ENCODE measurements at places on chromosomes 1 and 21. TPM values are rescaled to one million over a fixed set of nuclear protein-coding genes. Genes with fewer than 3 reads are reported as not detected.

Gene KCND3
- 1.2 TPM for polyA plus RNA-seq

Gene SELE
- 0.92 TPM for polyA plus RNA-seq

- H3K27me3 ChIP-seq, result no peaks in the 10 kb centered on the region
- H3K27ac ChIP-seq, result no peak overlapping the region
- H3K36me3 ChIP-seq, result no peaks in the 10 kb centered on the region
- DNase-seq, result no peak
Measured at GRCh38 chr1:214927796-214928195, 154.7 kb upstream of the KCNK2 start.

GRCh38 chr1:193971595-193971994, 785.2 kb upstream of the B3GALT2 start:
- no peak overlapping the region for H3K4me3 ChIP-seq
- DNase-seq, result no peak
- H3K36me3 ChIP-seq, result no peaks in the 10 kb centered on the region
- H3K4me1 ChIP-seq, result no peaks in the 10 kb centered on the region

- no peak within 1 kb of the TSS for H3K4me3 ChIP-seq
- no peaks in the 10 kb centered on the region for H3K27me3 ChIP-seq
Measured at GRCh38 chr1:68449901-68450300, at the start of gene RPE65. TSS of gene RPE65 (minus strand) at chr1:68449954. CDS start at chr1:68449905, 49 bp downstream.

DNA sequence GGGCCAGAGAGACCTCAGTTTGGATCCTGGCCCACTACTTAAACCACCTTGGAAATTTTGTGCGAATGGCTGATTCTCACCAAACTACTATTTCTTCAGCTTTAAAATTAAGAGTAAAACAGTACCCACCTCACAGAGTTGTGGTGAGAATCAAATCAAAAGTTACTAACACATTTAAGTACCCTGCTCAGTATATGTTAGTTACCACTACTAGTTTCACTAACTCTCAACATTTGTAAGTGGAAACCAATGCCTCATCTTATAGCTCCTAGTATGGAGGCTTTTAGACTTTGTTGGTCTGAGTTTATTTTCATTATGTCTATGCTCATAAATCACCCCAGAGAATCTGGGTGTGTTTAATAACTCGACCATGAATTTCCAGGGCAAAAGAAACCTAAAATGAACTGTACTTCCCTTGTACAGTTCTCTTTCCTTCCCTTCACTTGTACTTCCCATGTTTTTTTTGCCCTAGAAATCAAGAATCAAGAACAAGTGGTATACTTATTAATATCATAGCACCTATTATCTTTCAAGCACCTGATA, 11.6 kb upstream of the SERBP1 start:
- H3K27ac ChIP-seq, result no peak overlapping the region
- H3K27me3 ChIP-seq, result no peaks in the 10 kb centered on the region
- H3K4me3 ChIP-seq, result no peak overlapping the region
- H3K4me1 ChIP-seq, result peaks cover 4% of the 10 kb centered on the region
- no peak for DNase-seq

DNA sequence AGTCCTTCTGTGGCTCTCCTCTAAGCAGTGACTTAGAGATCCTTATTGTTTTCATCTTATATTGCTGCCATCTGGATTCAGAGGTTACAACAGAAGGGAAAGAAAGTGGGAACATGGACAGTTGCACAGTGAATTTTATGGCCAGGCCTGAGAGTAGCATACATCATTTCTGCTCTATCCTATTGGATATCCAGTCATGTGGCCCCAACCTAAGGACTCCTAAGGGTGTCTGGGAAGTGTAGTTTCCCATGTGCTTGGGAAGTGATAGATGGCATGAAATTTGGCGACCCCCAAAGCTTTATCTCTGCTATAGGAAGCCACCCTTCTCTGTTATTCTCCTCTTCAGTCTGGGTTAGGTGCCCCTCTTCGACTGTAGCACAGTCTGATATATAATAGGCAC, 51.9 kb downstream of the CDC7 start:
- no peak for DNase-seq
- H3K36me3 ChIP-seq, result no peaks in the 10 kb centered on the region
- no peaks in the 10 kb centered on the region for H3K27me3 ChIP-seq
- no peak overlapping the region for H3K27ac ChIP-seq
- H3K4me3 ChIP-seq, result no peak overlapping the region

Gene IGFN1
- not detected for polyA plus RNA-seq

GRCh38 chr1:229558460-229559335, at the start of gene ABCB10:
TSS of gene ABCB10 (minus strand) at chr1:229558707. CDS start at chr1:229558652, 55 bp downstream.
- H3K36me3 ChIP-seq, result no peaks in the 10 kb centered on the region
- peak; percentile 99 for DNase-seq
- H3K27me3 ChIP-seq, result no peaks in the 10 kb centered on the region
- H3K4me1 ChIP-seq, result peaks cover 17% of the 10 kb centered on the region
- H3K4me3 ChIP-seq, result peak within 1 kb of the TSS; percentile 89
- peak within 1 kb of the TSS; percentile 77 for H3K27ac ChIP-seq

- no peaks in the 10 kb centered on the region for H3K4me1 ChIP-seq
- no peak overlapping the region for H3K27ac ChIP-seq
- no peak overlapping the region for H3K4me3 ChIP-seq
Measured at GRCh38 chr1:19124273-19124672, 85.8 kb downstream of the UBR4 start.

Gene SELP
- 12.5 TPM for polyA plus RNA-seq

DNA sequence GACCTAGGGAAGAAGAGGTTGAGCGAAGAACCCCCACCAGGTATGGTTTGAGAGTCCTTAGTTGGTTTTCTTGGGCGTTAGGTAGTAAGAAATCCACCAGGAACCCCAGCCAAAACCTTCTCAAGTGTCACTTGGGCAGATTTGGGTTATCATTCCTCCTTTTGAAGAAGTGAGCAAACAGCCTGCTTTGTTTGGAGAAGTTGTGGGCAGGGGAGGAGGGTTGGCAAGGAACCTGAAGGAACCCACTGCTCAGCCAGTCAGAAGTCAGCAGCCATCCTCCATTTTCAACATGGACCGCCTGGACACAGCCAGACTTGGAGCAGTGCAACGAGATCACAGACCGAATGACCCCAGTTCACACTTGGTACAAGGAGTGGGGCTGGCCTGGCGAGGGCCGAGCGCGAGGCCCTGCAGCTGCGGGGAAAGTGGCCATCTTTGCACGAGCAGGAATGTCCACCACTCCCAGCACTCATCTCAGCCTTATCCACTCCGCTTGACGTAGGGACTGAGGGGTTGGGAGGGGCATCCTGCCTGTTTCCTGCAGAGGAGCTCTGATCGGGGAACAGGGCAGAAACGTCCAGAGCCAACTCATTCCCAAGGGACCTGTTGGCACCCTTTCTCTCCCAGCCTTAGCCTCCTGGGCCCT, 7.2 kb downstream of the ADPRS start:
- no peaks in the 10 kb centered on the region for H3K4me1 ChIP-seq
- no peak for DNase-seq
- no peak overlapping the region for H3K4me3 ChIP-seq
- peaks cover 4% of the 10 kb centered on the region for H3K36me3 ChIP-seq
- no peaks in the 10 kb centered on the region for H3K27me3 ChIP-seq

GRCh38 chr1:201740086-201740541, 88.8 kb upstream of the IPO9 start:
- H3K27me3 ChIP-seq, result no peaks in the 10 kb centered on the region
- peak; percentile 44 for DNase-seq
- peak overlapping the region; percentile 68 for H3K4me3 ChIP-seq
- peaks cover 12% of the 10 kb centered on the region for H3K4me1 ChIP-seq

GRCh38 chr1:234069760-234070159, 165.3 kb downstream of the SLC35F3 start:
- DNase-seq, result no peak
- H3K4me1 ChIP-seq, result no peaks in the 10 kb centered on the region
- no peak overlapping the region for H3K4me3 ChIP-seq
- no peaks in the 10 kb centered on the region for H3K27me3 ChIP-seq

DNA sequence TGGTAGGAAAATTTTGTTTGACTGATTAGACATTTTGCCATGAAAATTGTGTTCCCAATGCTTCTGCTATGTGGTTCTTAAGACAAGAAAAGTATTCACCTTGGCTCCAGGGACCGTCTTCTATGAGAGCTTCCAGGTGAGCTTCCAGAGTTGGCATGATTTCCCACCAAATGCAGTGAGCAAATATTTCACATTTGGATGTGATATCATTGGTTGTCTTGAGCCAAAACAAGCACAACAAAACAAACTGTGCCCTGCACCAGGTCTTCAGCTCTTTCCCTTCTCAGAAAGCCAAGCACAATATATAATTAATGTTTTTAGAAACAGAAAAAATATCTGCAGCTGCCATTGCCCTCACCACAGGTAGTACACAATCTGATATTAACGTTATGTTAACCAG, 1009.0 kb downstream of the PLA2G4A start:
- H3K4me1 ChIP-seq, result no peaks in the 10 kb centered on the region
- H3K27ac ChIP-seq, result no peak overlapping the region
- no peak overlapping the region for H3K4me3 ChIP-seq
- no peaks in the 10 kb centered on the region for H3K36me3 ChIP-seq
- DNase-seq, result no peak

- peak overlapping the region; percentile 95 for H3K27ac ChIP-seq
- no peaks in the 10 kb centered on the region for H3K36me3 ChIP-seq
- peak overlapping the region; percentile 84 for H3K4me3 ChIP-seq
- H3K27me3 ChIP-seq, result no peaks in the 10 kb centered on the region
Measured at GRCh38 chr1:28370239-28371009, 884 bp downstream of the PHACTR4 start.

- H3K4me3 ChIP-seq, result no peak overlapping the region
- H3K27me3 ChIP-seq, result no peaks in the 10 kb centered on the region
- no peaks in the 10 kb centered on the region for H3K36me3 ChIP-seq
- H3K27ac ChIP-seq, result no peak overlapping the region
Measured at GRCh38 chr1:15691434-15692032, 7.4 kb downstream of the PLEKHM2 start.

GRCh38 chr1:63198871-63199394, 123.4 kb upstream of the FOXD3 start:
- no peak for DNase-seq
- no peak overlapping the region for H3K27ac ChIP-seq
- no peak overlapping the region for H3K4me3 ChIP-seq
- no peaks in the 10 kb centered on the region for H3K36me3 ChIP-seq

Gene DENND2C
- 0.88 TPM for polyA plus RNA-seq
